ENCODE measurements at places on chromosomes 12 and 14.

- no peak for DNase-seq
These were observed 11.4 kb downstream of the PLEKHG6 start for GRCh38 chr12:6321905-6322304.

- DNase-seq: no peak
These were observed 196.5 kb downstream of the NUAK1 start for GRCh38 chr12:105942281-105942680.

GRCh38 chr12:113196582-113196981 lies 11.1 kb downstream of the RITA1 start:
- no peak for DNase-seq

DNA sequence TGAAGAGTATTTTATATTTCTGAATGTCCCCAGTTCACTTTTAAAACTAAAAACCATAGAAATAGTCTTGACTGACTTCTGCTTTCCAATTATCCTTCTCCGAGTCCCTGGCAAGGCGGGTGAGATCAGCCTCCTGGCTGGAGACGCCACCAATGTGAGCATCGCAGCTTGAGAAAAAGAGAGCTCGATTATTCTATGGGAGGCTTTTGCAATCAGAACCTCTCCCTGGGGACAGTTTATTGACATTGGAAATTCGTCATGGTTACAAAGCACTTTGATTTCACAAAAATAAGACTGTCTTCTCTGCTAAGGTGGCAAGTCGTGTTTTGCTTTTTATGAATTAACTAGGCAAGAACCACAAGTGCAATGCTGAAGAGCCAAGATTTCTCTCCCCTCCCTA lies 23.6 kb upstream of the GPHB5 start:
- no peak for DNase-seq

GRCh38 chr12:46577063-46577776 lies 204.6 kb upstream of the SLC38A2 start:
- no peak for DNase-seq

DNA sequence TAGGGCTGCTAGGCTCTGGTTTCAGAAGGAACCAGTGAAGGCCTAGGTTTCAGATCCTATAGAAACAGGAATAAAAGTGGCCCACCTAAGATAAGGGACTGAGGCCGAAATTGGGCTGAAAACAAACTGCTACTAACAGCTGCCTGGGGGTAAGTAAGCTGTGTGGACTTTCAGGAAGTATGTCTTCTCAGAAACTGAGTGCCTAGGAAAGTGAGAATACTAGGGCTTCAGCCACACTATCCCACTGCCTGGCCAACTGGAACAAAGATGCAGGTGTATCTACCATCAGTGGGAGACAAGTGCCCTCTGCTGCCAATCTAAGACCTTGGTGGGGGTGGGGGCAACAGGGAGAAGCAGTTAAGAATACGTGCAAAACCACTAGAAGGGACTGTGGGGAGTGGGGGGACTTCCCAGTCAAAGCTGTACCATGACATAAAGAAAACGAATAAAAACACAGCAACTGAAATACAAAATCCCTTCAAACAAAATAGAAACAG lies 82.5 kb downstream of the MED13L start:
- DNase-seq: peak; percentile 53

- DNase-seq: no peak
These were observed 7.5 kb upstream of the UBE2N start for GRCh38 chr12:93449277-93449676.

DNA sequence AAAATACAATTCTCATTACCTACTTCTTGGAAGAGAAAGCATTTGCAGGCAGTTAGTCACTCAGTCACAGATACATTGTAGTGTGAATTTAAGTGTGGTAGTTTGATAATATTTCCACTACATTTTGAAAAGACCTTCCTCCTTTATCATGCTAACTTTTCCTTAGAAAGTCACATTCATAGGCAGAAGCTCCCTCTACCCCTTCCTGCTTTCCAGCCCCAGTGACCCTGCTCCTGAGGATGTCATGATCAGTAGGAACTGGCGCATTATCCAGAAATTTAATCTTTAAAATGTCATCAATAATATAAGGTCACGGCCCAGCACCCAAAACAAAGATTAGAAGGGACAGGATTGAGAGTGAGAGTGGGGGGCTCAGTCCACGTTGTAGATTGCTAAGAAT lies 707.4 kb upstream of the STXBP6 start:
- DNase-seq: no peak

- DNase-seq: no peak
These were observed 36.3 kb downstream of the PLEKHG7 start for GRCh38 chr12:92739113-92739512.

GRCh38 chr12:40105515-40106201 lies at the start of gene SLC2A13:
TSS of gene SLC2A13 (minus strand) at chr12:40106081. CDS start at chr12:40105808, 273 bp downstream.
- peak; percentile 89 for DNase-seq

- DNase-seq: no peak
These were observed 25.4 kb downstream of the CD9 start for GRCh38 chr12:6225630-6226001.

GRCh38 chr14:92582706-92583452 lies 69.3 kb downstream of the RIN3 start:
- no peak for DNase-seq

- peak; percentile 20 for DNase-seq
These were observed 27.2 kb upstream of the CMAS start for GRCh38 chr12:22018860-22019259.

DNA sequence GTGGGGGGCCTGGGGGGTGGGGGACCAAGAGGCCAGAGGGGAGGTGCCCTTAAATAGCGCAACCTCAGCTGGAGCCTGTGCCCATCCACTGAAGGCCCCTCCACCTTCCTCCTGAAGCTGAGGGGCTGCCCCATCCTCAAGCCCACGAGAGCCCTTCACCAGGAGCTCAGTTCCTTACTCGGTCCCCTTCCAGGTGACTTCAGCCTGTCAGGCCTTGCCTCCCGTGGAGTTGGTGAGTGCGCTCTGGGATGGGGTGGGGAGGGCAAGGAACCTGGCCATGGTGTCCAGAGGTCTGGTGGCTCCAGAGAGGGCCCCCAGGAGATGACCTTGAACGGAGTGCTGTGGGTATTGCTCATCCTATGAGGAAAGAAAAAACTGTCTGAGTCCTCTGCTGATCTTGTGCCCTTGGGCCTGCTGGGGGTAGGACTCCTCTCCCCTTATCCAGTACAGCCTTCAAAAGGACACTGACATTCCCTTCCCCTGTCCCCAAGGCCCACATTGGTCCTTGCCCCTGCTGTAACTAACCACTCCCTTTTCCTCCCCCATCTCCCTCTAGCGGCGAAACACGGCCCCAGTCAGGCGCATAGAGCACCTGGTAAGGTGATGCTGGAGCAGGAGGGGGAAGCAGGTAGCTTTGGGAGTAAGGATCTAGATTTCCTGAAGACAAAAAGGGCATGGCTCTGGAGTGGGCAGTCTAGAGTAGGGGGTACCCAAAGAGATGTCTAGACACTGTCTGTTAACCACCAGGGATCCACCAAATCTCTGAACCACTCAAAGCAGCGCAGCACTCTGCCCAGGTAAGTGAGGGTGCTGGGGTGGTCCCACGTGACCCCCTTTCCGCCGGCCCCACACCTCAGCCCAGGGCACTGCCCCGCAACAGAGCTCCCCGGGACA lies 3.6 kb downstream of the TNS2 start:
- peak; percentile 48 for DNase-seq

- DNase-seq: no peak
These were observed 134.6 kb downstream of the OTOGL start for GRCh38 chr12:80233926-80234325.

- no peak for DNase-seq
These were observed 25.5 kb downstream of the SLC25A3 start for GRCh38 chr12:98618952-98619351.

DNA sequence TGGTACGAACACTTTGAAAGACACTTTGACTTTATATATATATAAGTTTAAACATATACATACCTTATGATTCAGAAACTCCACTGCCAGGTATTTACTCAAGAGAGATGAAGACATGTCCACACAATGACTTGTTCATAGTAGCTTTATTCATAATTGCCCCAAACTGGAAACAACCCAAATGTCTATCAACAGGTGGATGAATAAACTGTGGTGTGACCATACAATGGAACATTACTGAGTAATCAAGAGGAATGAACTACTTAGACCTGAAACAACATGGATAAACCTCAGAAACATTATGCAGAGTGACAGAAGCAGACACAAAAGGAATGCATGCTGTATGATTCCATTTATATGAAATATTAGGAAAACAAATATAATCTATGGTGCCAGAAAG lies 71.1 kb downstream of the PPP1R36 start:
- no peak for DNase-seq

- DNase-seq: no peak
These were observed 181.0 kb downstream of the MON2 start for GRCh38 chr12:62647586-62647985.

- no peak for DNase-seq
These were observed 62.6 kb downstream of the FIGNL2 start for GRCh38 chr12:51785906-51786305.

DNA sequence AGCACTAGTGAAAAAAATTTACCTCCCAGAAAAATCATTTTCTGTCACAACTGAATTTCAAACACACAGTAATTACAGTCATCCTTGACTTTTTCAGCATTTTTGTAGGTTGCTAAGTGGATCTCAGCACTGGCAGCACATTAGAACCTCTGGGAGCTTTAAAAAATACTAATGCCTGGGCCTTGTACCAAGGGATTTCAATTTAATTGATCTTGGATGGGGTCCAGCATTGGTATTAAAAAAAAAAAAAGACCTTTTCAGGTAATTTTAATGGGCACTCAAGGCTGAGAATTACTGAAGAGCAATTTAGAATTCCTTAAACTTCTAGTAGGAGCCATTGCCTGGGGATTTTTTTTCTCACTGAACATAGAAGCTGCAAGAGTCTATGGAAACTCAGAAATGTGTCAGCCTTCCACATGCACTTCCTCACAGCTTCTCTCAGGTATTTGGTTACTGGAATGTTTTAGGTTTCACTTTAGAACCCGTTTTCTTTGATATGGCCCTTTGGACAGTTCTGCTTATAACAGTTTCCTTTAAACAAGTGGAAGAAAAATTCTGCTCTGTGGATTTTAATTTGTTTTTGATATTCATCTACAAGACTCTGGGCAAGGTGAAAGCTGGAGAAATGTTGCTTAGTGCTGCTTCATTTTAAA lies 88.5 kb upstream of the DACT1 start:
- no peak for DNase-seq

DNA sequence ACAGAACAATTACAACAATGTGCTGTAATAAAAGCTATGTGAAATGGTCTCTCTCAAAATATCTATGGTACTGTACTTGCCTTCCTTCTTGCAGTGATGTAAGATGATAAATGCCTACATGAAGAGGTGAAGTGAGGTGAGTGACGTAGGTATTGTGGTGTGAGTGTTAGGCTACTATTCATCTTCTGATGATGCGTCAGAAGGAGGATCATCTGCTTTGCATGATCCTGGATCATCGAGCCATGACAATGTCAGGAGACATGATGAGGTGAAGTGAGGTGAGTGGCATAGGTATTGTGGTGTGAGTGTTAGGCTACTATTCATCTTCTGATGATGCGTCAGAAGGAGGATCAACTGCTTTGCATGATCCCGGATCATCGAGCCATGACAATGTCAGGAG lies 105.8 kb downstream of the KCNC2 start:
- no peak for DNase-seq

DNA sequence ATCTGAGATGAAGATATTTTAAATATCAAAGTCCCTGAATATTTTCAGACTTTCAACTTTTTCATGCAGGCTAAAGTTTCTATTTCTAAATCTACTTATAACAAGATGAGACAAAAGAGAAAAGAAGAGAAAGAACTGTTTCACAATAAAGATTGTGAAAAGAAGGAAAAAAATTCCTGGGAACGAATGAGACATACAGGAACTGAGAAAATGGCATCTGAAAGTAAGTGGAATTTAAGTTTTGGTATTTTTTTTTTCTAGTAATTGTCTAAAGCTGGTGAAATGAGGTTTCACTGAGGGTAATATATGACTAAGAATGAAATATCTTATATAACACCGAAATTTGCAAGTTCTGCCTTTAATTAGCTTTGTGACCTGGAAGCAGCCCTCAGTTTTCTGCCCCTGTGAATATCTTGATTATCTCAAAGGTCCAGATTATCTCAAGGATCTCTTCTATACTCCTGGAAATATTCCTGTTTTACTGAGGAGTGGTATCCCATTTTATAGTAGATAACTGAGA lies 55.7 kb upstream of the PRPF39 start:
- no peak for DNase-seq

DNA sequence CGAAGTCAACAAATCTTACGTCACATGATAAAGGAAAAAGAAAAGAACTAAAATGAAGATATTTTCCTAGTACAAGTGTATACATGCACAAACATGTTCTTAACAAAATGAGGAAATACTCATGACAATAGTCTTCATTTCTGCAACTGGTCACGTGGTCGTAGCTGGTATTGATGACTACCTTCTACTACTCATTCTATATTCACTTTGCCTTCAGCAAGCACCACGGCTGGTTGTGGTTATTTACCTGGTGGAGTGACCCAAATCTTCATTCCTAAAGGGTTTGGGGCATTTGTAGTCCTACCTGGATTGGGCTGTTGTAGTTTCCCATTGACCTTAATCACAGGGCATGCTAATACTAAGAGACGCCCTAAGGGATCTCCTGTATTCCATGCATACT lies 51.2 kb downstream of the FIGNL2 start:
- DNase-seq: no peak

DNA sequence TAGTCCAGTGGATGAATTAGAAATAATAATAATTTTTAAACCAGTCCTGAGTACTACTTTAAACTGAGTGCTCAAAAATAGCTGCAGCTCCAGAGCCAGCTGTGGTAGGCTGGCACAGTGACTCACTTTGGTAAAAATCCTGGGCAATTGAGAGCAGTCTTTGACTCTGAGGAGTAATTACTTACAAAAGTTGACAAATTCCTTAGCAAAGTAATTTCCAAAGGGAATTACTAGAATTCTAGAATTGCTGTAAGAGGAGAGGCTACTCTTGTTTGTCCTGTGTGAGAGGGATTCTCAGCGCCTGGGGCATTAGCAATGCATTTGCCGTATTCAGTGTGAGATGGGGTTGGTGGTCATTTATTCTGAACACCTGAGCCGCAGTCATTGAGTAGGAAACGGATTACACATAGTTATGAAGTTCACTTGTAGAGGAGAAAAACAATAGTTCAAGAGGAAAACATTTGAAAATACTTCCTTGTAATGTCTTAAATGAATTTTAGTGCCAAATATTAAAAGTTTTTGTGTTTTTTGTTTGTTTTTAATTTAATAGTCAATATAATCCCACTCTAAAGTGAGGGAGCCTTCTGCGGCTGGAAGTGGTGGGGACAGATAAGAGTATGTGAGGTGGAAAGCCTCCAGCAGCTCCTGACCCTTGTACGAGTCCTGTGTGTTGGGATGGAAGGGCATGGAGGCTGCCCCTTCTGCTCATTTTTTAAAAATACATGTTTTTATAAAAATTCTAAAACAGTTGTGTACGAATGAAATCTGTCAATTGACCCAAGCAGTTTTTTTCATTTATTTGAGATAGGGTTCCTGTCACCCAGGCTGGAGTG lies 41.9 kb downstream of the EID3 start:
- no peak for DNase-seq

Measured in erythroblast (primary cell).